ENCODE measurements at places on chromosomes 5 and 9. TPM values are rescaled to one million over a fixed set of nuclear protein-coding genes. Genes with fewer than 3 reads are reported as not detected.

DNA sequence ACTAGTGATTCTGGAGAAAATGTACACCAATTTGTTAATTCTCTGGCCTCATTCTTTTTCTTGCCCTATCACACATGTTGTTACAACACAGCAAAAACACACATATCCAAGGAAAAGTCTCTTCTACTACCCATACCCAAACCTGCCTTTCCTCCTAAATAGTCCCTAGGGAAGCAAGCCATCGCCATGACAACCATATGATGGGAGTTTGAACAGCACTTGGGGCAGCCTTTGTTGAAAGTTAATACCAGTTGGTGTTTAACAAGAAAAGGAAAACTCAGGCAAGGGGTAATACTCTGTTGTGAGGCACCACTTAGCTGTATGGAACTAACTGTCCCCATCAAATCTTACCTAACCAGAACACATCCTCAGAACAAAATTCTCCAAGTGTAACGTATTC lies 1.7 kb downstream of the TRPM3 start:
- no peak for DNase-seq

- no peak for DNase-seq
These were observed 8.4 kb downstream of the HDAC3 start for GRCh38 chr5:141628175-141628788.

DNA sequence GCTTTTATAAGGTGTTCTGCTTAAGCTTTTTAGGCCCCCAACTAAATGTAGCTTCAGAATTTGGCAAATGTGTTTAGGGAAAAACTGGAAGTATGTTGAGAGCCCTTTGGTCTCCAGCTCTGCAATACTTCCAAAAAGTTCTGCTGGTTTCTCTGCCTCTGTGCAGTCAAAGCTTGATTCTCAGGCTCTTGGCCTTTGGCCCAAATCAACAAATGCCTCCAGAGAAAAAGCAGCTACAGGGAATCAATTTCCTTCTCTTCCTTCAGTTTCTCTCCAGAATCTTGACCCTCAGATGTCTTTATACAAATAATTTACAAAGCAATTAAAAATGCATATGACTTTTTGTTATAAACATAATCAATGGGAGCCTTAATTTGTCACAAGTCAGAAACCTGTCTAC lies 235.7 kb downstream of the COMMD10 start:
- DNase-seq: no peak

Gene RBM22
- 42.0 TPM for polyA plus RNA-seq

DNA sequence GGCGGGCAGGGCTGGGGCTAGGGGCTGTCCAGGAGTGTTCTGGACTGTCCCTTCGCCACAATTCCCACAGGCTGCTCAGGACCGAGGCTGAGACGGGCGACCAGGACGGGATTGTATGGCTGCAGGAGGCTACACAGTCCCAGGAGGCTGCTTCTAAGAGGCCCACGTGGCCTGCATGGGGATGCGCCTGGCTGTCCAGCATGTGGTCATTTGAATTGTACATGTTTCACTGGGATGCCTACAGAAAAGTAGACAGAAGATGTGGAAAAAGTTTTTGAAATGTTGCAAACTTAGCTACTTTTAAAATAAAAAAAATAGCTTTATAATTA lies 32.6 kb upstream of the SPTLC1 start:
- DNase-seq: no peak

GRCh38 chr9:29394855-29395254 lies 1821.6 kb upstream of the C9orf72 start:
- no peak for DNase-seq

- DNase-seq: no peak
These were observed 412.4 kb upstream of the ZNF462 start for GRCh38 chr9:106450549-106450948.

GRCh38 chr9:4137234-4137633 lies 162.6 kb downstream of the GLIS3 start:
- no peak for DNase-seq

DNA sequence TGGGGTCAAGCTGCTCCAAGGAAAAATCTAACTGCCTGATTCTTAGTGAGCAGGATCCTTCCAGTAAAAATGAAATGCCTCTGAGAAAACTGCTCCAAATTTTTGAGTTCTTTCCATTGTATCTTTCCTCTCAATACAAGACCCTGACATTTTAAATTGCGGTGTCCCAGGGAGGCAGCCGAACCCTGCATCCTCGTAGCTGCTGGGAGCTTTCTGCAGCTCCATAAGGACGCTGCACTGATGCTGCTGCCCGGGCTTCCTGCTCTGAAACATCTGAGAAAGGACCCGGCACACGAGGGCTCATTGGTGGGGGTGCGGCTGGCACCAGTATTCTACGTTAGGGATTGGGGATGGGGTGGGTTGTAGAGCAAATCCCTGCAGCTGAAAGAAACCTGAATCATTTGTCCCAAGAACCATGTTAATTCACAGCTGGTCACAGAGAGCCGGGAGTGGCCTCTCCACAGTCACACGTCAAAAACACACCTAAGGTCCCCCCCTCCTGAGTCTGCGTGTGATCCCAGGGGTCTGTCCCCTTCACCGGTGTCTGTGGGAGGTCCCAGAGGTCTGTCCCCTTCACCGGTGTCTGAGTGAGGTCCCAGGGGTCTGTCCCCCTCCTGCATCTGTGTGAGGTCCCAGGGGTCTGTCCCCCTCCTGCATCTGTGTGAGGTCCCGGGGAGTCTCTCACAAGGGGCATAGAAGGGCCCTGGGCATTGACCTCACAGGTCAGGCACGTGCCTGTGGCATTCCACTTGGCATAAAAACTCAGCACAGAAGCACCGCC lies 63.4 kb upstream of the ZNF354B start:
- no peak for DNase-seq

DNA sequence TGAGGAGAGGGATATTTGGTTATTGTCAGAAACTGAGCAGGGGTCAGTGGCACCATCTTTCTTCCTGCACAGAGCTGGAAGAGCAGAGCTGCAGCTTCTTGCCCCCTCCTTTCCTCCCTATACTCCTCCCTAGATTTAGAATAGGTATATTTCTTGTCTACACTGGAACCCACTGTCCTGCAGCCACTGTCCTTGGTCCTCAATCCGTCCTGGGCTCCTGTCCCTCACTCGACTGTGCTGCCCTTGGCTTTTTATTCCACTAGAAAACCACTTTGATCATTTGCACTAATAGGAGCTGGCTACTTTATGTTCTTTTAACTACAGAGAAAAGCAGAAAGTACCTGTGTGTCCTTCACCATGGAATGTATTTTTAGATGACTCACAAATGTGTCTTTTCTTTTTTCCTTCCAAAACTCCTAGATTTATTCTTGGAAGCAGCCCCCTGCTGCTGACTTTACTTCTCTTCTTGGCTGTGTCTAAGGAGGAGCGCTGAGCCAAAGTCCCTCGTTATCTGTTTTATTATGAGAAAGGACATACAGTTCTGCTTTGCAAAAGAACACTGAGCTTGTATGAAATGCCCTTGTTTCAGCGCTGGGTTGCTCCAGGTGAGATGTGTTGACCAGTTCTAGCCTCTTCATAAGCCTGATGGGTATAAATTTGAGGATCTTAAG lies 150.9 kb downstream of the SEMA6A start:
- no peak for DNase-seq

Gene NME5
- 0.85 TPM for polyA plus RNA-seq

- no peak for DNase-seq
These were observed 65.4 kb upstream of the STK32A start for GRCh38 chr5:147169399-147169798.

GRCh38 chr9:115717298-115717697 lies 436.3 kb upstream of the PAPPA start:
- DNase-seq: no peak

- DNase-seq: no peak
These were observed 103.9 kb downstream of the ENC1 start for GRCh38 chr5:74536658-74537057.

Gene BARHL1
- not detected for polyA plus RNA-seq

DNA sequence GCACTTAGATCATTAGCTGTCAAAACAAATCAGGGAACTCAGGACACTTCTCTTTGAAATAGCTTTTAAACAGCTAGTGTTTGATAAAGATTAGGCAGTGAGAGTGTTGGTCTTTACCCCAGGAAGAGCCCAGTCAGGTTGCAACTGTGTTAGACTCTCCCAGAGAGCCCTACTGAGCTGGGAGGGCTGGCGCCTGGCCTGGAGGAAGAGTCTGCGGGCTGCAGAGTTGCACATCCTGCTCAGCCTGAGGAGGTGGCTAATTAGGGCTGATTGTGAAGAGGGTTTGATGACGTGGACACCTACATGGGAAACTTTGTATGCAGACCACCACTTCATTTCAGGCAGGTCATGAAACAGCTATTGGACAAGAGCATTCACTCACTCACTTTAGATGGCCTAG lies 112.0 kb downstream of the TMEM174 start:
- DNase-seq: no peak

DNA sequence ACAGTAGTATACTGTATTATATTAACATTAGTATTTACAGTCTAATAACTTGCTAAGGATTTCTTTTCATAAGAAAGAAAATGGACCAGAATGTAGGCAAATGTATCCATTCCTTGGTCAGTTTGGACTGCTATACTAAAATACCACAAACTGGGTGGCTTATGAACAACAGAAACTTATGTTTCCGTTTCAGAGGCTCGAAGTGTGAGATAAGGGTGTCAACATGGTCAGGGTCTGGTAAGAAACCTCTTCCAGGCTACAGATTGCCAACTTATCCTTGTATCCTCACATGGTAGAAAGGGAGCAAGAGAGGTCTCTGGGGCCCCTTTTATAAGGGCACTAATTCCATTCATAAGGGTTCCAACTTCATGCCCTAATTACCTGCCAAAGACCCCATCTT lies 9.2 kb upstream of the ESM1 start:
- DNase-seq: no peak

Gene SLIT3
- polyA plus RNA-seq: 6.8 TPM

Measured in forelimb muscle (tissue), 1 donor.